ENCODE measurements at places on chromosomes 7 and 10.

GRCh38 chr10:23412223-23412622, 26.7 kb upstream of the OTUD1 start:
- no peak for DNase-seq

DNA sequence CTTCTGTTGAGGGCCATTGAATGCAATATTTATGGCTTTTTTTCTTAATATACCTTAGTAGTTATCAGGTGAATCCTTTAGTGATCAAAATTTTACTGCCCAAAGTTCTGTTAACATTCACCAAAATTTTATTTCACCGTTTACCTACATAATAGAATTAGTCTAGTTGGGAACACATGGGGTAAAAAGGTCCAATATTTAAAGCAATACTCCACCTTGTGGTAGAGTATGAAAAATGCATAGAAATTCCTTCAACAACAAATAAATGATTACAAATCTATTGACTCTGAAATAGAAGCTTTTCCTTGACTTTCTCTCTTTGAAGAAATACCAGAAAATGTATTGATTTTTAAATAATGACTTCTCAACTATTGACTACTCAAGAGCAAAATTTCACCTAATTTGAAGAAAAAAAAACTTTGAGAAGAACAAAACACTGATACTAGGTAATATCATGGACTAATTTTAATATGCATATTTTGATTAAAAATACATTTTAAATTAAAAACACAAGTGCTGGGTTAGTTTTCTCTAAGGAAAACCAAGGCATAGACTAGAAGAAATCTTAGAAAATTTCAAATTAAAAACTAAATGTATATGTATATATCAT, 43.3 kb downstream of the POLR1F start:
- peak; percentile 28 for DNase-seq

- DNase-seq = no peak
Observed at GRCh38 chr10:48272682-48273081, 1.8 kb downstream of the FRMPD2 start.

GRCh38 chr10:22737587-22737986, 23.2 kb upstream of the PIP4K2A start:
- DNase-seq = no peak

DNA sequence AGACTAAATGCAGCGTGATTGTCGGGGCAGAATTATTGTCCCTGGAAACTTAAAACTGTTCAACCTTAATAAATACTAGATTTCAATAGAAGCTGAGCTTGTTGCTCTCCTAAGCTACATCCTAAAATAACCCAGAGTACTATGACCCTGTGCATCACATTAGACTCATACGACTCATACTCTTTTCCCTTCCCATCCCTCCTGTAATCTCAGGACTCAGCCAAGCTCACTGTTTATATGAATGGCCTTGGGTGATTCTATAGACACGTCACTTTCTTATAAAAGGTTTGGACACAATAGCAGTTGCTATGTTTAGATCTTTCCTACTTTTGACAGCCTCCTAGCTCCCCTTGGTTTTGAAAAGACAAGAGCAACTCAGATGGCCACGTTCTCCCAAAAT, 17.2 kb downstream of the TCF7L2 start:
- no peak for DNase-seq

DNA sequence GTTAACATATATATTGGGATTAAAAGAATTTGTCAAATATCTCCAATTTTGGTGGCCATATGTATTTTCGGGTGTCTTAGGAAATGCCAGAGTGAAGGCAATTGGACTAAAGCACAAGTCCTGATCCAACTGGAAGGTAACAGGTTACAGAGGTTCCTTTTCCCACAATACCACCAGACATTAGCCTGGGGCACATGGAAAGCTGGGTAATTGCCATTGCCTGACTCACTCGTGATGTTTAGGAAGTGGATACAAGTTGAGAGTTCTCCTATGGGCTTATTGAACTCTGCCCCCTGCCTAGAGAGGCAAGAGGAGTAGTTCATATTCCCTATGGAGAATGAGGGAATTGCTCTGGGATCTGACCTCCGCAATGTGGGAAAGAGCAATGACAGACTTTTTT, 5.7 kb downstream of the DNAH11 start:
- DNase-seq = no peak

DNA sequence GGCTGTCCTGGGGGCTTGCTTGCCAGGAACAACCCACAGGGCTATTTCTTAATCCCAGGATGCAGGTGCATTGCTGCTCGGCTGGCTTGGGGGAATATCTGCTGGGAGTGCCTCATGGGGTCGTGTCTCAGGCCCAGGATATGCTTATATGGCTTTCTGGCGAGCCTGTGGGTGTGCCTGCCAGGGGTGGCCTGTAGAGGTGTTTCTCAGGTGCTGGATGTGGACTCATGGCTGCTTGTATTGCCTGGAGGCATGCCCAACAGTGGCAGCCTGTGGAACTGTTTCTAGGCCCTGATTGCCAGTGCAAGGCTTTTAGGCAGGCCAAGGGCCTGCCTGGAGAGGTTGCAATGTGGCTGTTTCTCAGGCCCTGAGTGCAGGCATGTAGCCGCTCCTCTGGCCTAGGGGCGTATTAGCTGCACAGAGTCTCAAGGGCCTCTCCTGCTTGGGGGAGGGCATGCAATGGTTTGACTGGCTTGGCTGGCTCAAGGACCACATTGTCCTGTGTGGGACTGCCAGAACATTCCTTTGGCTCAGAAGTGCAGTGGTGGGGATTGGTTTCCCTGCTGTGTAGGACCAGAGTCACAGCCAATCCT, 202.1 kb downstream of the ATRNL1 start:
- DNase-seq = no peak

DNA sequence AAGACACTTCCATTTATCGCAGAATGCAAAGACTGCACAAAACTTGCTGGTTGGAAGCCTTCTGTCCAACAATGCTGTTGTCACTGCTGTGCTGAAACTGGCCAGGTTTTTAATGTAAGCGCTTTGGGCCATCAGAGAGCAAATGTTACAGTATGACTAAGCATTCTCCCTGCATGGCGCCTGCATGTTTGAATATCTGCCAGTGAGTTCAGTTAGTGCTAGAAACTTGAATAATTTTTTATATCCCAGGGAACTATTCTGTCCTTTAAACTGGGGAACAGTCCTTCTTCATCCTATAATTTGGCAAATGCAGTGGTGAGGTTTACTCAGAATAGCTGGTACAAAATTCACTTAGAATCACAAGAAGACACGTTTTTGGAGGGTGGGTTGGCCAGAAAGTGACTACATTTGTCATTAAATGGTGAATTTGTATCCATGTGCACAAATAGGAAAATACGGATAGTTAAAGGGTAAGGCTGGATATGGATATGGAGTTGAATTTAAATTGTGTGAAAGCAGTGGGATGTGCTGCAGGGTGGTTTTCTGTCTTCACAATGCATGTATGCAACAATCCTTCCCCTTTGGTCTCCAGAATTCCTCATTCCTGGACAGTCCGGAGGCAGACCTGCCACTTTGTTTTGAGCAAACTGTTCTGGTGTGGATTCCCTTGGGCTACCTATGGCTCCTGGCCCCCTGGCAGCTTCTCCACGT, 1.7 kb downstream of the ABCC2 start:
- no peak for DNase-seq

DNA sequence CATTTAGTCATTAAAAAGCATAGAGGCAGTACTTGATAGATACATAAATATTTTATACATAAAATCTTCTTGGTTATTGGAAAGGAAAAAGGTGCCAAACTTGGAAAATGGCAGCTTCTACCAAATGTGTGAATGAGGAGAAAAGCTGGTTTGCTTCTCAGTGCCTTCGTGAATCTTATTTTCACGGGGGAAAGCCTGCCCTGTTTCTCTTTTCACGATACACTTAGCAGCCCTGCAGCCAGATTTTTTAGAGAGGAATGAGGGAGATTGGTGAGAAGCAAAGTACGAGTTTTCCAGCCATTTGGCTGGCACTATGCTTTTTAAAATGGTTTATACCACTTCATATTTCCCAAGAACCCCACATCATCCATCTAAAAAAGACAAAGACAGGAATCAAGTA, 22.9 kb upstream of the C1QL3 start:
- no peak for DNase-seq

- no peak for DNase-seq
Observed at GRCh38 chr10:110892602-110893288, 21.0 kb downstream of the PDCD4 start.

DNA sequence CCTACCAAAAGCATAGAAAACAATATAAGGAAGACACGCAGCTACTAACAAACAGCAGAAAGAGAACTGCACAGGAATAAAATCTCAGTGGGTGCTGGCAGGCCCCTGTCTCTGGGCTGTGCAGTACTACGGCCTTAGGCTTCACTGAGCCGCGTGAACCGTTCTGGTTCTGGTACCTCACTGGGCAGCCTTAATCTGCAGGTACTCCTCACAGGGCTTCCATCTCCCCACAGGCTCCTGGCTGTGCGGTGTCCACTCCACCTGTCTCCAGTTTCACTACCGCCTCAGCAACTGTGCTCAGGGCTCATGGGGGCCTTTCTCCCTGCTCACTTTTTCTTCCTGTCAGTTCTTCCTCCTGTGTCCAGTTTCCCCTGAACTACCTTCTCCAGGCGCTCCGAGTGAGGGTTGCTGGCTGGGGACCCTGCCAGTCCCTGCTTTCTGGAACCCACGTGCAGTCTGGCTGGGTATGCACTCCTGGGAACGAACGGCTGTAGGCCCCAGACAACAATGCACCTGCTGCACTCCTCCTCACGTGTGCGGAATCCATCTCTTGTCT, 75.7 kb downstream of the VIPR2 start:
- DNase-seq = no peak

- DNase-seq = no peak
Observed at GRCh38 chr7:101218236-101219125, 516 bp downstream of the ZNHIT1 start.

DNA sequence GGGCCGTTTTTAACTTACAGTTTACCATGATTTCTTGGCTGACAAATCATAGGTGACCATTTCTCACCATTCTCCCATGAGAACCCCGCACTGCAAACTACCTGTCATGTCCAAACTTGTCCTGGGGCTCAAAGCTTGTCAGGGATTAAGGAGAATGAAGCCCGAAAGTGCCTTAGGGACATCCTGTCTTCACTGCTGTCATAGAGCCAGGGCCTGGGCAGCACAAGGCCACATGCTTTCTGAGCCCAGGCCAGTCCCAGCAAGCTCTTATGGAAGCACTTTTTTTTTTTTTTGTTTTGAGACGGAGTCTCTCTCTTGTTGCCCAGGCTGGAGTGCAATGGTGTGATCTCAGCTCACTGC, 33.9 kb downstream of the CCM2 start:
- no peak for DNase-seq

DNA sequence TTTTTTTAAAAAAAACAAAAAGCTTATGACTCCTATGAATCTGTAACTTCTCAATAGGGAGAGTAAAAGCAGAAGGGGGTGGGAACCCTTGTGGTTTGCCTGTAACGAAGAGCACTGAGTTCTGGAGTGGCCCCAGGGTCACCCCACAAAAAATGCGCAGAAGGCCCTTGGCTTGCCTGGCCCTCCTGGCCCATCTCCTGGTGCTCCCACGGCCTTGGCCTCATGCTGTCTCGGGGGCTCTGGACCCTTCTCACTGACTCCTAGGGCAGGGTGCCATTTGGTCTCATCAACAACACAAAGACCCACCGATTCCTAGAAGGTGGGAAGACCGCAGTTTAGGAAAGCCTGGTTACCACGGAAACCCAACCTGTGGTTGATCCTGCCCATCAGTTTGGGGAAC, 40.8 kb downstream of the ZNF467 start:
- no peak for DNase-seq

DNA sequence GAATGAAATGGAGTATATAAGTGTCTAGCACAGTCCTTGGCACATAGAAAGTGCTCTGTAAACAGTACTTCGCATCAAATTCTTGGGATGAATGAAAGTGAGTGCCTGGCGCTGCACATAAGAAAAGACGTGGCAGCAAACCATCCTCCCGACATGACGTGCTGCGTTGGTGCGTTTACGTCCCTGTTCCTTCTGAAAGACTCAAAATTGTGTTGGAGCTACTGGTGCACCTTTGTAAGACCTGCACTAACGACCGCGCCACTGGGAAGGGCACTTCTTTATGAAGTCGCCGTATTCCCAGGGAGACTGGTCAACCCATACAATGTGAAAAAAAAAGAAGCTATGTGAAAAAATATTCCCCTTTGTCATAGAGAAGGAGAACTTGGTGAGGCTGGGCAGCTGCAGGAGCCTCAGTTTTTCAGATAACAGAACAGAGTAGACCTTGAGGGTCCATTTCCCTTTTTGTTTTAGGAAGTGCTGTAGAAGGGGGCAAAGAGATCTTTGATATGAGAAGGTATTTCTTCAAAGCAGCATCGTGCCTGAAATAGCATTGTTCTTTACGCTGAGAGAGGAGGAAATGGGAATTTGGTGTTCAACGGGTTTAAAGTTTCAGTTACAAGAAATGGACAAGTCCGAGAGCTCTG, 91.7 kb downstream of the PTPRE start:
- no peak for DNase-seq
